NCI-H187 treated with DMSO at 0.1 percent for 48 hours (cell line): ENCODE measurements at places on chromosomes 5 and 9.

GRCh38 chr9:111691672-111692329 is 30.4 kb downstream of the GNG10 start:
- DNase-seq = no peak

- no peak for DNase-seq
Measured at GRCh38 chr5:7094626-7095025, 301.3 kb upstream of the ADCY2 start.

GRCh38 chr9:89868100-89868499 is 263.3 kb downstream of the GADD45G start:
- DNase-seq = no peak

DNA sequence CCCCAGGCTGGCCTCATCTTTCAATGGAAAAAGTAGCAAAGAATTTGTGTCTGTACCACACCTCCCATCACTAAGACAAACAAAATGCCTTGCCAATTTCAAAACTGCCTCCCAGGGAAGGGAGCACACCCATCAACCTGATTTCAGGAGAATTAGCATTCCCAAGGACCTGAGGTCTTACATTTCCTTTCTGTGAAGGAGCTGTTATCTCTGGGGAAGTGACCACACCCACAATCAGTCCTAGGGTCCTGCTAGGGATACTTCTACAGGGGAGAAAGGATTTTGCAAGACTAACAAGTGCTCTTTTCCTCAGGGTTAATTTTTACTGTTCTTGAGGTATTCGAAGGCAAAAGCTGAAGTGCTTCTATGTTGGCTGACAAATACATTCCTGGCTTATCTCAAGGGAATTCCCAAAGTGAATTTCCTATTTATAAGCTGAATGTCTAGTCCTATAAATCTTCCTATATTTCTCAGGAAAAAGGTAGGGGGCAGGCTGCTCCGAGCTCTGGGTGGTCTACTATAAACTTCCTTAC is 97.4 kb upstream of the ITGA1 start:
- no peak for DNase-seq

- no peak for DNase-seq
Measured at GRCh38 chr9:122107291-122107805, 14.2 kb upstream of the TTLL11 start.

- DNase-seq = no peak
Measured at GRCh38 chr9:71824257-71824656, 55.9 kb upstream of the CEMIP2 start.

DNA sequence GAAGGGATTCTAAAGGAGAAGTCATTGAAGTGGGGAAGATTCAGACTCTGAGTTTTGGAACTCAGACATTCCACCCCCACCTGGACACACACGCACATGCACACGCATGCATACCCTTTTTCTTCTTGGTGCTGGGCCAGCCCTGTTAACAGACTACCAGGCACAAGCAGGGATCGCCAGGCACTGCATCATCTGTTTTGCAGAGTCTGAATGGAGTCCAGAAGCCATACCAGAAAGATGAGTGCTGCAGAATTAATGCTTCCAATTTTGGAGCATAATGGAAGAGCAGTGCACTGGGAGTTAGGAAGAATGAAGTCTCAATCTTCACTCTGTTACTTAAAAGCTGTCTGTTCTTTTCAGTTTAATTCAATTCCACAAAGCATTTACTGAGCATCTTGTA is 95.5 kb downstream of the PDE8B start:
- no peak for DNase-seq

DNA sequence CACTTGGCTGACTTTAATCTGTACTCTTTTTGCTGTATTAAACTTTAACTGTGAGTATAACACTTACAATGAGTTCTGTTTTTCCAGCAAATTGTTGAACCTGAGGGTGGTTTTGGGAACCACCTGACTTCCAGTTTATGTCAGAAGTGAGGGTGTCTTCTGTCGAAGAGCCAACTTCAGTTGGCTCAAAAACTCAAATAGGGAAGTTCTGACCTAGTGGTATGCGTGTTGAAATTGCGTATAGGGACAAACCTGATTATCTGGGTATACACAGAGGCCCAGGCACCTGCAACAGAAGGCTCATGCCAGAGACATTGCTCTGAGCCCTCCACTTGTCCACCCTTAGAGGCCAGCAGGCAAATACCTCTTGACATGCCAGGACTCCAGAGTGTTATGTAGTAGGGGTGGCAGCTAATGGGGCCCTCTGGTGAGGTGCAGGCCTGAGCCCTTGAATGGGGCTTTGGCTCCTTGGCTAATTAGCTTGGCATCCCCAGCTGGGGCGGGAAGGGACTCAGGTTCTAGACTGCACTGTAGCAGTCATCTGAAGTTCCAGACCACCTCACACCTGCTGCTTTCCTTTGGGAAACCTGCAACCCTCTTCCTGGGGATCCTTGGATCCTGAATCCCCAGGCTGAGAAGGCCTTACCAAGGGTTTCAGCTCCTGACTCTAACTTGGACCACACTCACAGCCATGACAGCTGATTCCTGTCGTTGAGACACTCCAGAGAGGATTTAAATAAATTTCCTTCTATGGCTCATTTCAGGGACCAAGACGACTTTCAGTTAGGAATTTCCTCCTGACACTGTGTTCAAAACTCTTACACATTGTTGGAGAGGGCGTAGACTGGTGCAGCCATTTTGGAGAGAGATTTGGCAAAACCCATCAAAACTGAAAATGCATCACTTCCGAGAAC is 189.6 kb downstream of the HSPA4 start:
- no peak for DNase-seq

DNA sequence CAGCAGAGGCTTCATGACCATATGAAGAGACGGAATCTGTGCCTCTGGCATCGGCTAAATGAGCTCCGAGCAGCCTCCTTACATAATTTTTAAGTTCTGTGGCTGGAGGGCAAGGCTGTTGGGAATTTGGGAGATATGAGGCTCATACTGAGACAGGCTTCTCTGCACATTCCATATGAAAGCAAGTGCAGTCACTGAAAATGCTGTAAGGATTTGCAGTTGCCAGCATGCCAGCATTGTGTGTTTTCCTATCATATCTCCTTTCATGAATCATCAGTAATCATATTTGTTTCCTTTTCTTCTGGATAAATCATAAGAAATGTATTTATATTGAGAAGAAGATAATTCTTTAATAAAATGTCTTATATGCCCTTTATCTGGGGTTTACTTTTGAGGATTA is 775.4 kb downstream of the SEMA5A start:
- no peak for DNase-seq

- DNase-seq = no peak
Measured at GRCh38 chr5:75940418-75940817, 142.8 kb upstream of the SV2C start.

DNA sequence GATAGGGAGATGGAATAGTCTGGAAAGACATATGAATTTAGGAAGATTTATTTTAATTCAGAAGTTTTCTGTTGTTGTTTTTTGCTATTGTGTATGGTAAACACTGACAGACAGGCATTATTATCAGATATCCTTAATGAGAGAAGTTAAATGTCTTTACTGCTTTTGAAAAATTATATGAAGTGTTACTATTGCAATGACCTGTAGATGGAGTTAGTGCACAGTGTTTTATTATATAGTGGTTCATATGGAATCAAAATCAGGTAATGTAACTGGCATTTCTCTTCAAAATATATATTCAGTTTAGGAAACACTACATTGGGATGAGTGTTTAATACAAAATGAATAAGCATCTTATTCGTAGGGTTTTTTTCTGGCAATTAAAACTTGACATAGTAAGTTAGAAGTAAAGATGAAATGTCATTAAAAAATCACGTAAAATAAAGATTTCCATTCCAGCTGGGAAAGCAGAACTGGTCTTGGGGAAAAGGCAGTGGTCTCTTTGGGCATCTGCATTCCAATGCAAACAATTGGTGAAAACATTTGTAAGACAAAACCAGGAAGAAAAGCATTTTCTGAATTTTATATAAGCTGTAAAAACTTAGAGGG is 3.9 kb downstream of the GABRA1 start:
- no peak for DNase-seq

- DNase-seq = no peak
Measured at GRCh38 chr5:17492770-17493169, 5.3 kb upstream of the TAF11L2 start.

- no peak for DNase-seq
Measured at GRCh38 chr9:23643656-23644258, 182.3 kb downstream of the ELAVL2 start.

GRCh38 chr5:135333732-135334515 is 65.1 kb downstream of the MACROH2A1 start:
- DNase-seq = no peak

DNA sequence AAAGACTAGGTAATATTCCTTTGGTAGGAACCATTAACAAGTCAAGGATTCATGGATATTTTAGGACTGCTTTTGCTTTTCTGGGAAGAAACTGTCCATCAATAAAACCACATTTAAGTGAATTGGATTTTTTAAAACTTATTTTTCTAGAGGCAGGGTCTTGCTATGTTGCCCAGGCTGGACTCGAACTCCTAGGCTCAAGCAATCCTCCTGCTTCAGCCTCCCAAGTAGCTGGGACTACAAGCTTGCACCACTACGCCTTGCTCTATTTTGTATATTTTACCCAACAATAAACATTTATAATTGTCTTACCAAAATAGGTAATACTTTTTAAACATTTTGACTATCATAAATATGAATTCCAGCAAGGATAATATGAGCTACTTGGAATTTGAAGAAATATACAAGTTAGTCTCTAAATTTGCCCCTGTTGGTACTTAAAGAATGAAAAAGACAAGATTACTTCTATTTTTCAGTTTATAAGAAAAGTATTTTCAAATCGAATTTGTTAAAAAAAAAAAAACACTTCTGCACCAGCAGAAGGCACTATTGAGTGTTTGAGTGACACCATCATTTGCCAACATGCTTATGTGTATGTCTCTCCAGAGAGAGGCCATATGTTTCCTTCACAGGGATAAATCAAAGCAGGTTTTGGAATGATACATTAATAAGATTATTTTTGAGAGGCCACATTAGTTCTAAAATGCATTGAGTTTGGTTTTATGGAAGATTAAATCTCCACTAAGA is 60.0 kb upstream of the CARTPT start:
- DNase-seq = no peak
